ENCODE measurements at places on chromosomes 12 and 14. TPM values are rescaled to one million over a fixed set of nuclear protein-coding genes. Genes with fewer than 3 reads are reported as not detected.

The MYH6 gene
- not detected for total RNA-seq

The PTPRQ gene
- 12.5 TPM for total RNA-seq

The NR4A1 gene
- total RNA-seq = 92.7 TPM

The TMEM253 gene
- not detected for total RNA-seq

GRCh38 chr14:24332268-24332993 is 2.4 kb downstream of the ADCY4 start:
- DNase-seq = peak; percentile 83
- H3K27ac ChIP-seq = peak overlapping the region; percentile 44
- no peaks in the 10 kb centered on the region for H3K27me3 ChIP-seq
- H3K36me3 ChIP-seq = no peaks in the 10 kb centered on the region
- peaks cover 21% of the 10 kb centered on the region for H3K4me1 ChIP-seq

DNA sequence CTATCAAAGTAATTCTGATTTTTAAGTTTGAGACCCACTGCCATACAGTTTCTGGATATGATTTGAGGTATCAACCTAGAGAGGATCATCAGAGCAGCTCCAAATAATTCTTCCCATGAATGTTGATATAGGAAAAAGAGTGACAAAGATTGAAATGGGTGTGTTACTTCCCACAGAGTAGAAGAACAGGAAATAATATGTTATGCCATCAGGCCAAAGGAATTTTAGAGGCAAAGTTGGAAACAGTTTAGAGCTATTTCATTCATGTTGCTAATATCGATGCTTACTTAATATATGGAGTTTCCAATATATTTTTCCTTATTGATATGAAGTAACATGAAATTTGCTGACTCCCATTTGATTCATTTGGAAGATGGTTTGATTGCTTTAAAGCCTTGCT is 8.9 kb upstream of the MSRB3 start:
- H3K4me1 ChIP-seq = peaks cover 8% of the 10 kb centered on the region
- DNase-seq = no peak
- no peak overlapping the region for H3K27ac ChIP-seq
- H3K27me3 ChIP-seq = no peaks in the 10 kb centered on the region
- H3K4me3 ChIP-seq = no peak overlapping the region
- no peaks in the 10 kb centered on the region for H3K36me3 ChIP-seq

DNA sequence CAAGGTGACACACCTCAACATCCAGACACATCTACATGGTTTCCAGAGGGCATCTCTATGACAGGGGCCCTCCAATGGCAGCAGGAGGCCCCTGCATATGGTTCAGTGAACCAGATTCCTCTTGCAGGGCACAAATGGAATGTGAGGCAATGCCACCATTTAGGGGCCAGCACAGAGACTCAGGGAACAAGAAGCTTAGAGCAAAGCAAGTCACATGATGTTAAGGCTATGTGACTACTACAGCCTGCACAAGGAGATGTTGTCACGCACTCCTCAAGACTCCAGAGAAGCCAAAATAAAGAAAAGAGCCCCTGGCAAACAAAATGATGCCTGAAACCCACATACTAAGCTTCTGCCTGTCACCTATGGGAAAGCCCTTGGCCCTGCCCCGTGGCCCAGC is 95.2 kb downstream of the RBM19 start:
- H3K36me3 ChIP-seq = no peaks in the 10 kb centered on the region
- no peak overlapping the region for H3K27ac ChIP-seq
- no peaks in the 10 kb centered on the region for H3K27me3 ChIP-seq
- no peak for DNase-seq
- H3K4me1 ChIP-seq = no peaks in the 10 kb centered on the region

DNA sequence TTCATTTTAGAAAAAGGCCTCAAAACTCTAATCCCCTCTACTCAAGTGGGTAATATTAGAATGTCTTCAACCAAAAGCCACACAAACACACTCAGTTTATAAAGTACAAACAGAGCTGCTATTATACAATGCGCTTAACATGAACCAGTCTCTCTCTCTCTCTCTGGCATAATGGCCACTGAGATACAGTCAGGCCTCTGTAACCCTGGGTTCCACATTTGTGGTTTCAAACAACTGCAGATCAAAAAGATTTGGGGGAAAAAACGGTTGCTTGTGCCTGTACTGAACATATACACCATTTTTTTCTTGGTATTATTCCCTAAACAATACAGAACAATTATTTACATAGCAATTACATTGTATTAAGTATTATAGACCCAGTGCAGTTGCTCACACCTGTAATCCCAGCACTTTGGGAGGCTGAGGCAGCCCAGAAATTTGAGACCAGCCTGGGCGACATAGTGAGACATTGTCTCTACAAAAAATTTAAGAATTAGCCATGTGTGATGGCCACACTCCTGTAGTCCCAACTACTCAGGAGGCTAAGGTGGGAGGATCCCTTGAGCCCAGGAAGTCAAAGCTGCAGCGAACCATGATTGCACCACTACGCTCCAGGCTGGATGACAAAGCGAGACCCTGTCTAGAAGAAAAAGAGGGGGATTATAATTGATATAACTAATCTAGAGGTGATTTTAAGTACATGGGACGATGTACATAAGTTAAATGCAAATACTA is 5.6 kb downstream of the SLC11A2 start:
- no peaks in the 10 kb centered on the region for H3K36me3 ChIP-seq
- H3K4me3 ChIP-seq = no peak overlapping the region
- DNase-seq = no peak
- peaks cover 33% of the 10 kb centered on the region for H3K4me1 ChIP-seq

DNA sequence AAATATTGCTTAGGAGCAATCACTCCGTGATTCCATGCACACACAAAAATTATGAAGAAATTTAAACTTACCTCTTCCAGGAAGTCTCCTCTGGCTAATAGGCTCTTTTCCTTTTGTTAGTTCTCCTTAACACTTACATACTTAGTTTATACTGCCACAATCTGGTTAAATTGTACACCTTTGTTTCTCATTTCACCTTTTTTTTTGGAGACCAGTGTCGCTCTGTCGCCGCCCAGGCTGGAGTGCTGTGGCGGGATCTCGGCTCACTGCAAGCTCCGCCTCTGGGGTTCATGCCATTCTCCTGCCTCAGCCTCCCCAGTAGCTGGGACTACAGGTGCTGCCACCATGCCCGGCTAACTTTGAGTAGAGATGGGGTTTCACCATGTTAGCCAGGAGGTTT is 2.2 kb upstream of the ANKRD52 start:
- H3K36me3 ChIP-seq = peaks cover 7% of the 10 kb centered on the region
- peaks cover 20% of the 10 kb centered on the region for H3K4me1 ChIP-seq
- H3K27ac ChIP-seq = no peak overlapping the region
- no peaks in the 10 kb centered on the region for H3K27me3 ChIP-seq
- no peak overlapping the region for H3K4me3 ChIP-seq

DNA sequence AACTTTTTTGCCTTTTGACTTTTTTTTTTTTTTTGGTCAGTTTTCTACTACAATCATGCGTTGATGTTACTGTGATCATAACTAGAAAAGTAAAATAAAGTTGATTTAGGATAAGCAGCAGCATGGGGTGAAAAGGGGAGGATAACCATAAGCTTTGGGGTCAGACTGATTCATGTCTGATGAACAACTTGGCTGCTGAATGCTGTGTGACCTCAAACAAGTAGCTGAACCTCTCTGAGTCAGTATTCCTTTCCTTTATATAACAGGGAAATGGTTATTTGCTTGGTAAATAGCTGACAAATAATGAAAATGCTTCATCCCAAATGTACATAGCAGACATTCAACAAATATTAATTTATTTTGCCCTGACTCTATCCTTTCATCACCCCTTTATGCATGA is 413.0 kb downstream of the VRK1 start:
- no peaks in the 10 kb centered on the region for H3K27me3 ChIP-seq
- H3K36me3 ChIP-seq = no peaks in the 10 kb centered on the region
- H3K4me1 ChIP-seq = no peaks in the 10 kb centered on the region
- no peak overlapping the region for H3K27ac ChIP-seq
- H3K4me3 ChIP-seq = no peak overlapping the region
- DNase-seq = no peak

DNA sequence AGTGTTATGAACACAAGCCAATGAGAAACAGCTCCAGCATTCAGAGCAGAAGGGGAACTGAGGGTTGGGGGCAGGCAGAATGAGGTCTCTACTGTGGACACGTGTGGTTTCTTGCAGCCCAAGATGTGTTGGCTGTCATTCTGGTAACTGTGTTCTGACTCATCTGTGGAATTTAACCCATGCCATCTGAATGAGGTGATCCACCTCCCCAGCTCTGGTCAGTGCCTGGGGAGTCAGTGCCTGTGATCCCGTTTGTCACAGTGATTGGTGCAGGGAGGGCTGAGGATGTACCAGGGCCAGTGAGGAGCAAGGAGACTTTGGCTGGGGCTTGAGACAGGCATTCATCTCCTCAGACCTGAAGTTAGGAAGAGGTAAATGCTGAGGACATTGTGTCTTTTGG is 216.8 kb downstream of the MSRB3 start:
- peaks cover 6% of the 10 kb centered on the region for H3K4me1 ChIP-seq
- no peak for DNase-seq
- H3K36me3 ChIP-seq = no peaks in the 10 kb centered on the region
- H3K4me3 ChIP-seq = no peak overlapping the region

- H3K27me3 ChIP-seq = no peaks in the 10 kb centered on the region
- H3K4me3 ChIP-seq = no peak overlapping the region
- DNase-seq = no peak
These were observed 14.7 kb downstream of the CPSF6 start for GRCh38 chr12:69254046-69254445.

DNA sequence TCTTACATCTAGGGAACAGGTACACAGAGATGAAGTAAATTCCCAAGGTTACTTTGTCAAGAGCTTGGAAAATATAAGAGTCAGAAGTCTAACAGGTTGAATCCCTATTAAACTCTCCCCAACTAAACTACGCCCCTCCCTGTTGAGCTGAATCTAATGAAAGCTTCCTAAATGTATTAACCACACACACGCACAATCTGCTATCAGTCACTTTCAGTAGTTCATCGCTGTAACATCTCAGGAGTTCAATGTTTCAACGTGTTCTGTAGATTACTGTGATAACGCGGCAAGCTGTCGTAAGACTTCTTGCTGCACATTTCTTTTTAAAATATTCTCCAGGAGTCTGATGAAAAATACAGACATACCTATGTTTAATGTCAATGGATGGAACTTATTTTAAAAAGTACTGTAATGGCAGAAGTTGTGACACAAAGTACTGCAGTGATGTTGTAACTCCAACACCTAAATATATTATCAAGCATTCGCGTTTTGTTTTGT is 612 bp upstream of the SLC25A3 start:
- H3K27me3 ChIP-seq = no peaks in the 10 kb centered on the region
- peaks cover 7% of the 10 kb centered on the region for H3K36me3 ChIP-seq
- peaks cover 6% of the 10 kb centered on the region for H3K4me1 ChIP-seq
- DNase-seq = no peak
- H3K4me3 ChIP-seq = no peak overlapping the region

DNA sequence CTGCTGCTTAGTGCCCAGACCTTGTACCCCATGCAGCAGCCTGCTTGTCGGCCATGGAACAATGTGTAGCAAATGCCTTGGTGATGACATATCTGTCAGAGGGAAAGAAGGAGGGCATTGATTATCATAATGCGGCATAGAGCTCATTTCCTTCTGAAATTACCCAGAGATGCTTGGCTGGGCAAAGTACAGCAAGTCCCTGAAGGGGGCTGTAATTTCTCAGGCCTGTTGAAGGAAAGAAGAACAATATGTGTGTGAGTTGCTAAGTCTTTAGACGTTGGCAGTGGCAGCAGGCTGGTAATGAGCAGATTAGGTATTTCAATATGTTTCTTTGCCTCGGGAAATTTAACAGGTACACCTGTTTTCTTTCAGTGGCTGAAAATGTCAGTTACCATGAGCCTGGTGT is 128.6 kb downstream of the CRADD start:
- H3K4me1 ChIP-seq = peaks cover 42% of the 10 kb centered on the region
- DNase-seq = no peak
- no peaks in the 10 kb centered on the region for H3K36me3 ChIP-seq

DNA sequence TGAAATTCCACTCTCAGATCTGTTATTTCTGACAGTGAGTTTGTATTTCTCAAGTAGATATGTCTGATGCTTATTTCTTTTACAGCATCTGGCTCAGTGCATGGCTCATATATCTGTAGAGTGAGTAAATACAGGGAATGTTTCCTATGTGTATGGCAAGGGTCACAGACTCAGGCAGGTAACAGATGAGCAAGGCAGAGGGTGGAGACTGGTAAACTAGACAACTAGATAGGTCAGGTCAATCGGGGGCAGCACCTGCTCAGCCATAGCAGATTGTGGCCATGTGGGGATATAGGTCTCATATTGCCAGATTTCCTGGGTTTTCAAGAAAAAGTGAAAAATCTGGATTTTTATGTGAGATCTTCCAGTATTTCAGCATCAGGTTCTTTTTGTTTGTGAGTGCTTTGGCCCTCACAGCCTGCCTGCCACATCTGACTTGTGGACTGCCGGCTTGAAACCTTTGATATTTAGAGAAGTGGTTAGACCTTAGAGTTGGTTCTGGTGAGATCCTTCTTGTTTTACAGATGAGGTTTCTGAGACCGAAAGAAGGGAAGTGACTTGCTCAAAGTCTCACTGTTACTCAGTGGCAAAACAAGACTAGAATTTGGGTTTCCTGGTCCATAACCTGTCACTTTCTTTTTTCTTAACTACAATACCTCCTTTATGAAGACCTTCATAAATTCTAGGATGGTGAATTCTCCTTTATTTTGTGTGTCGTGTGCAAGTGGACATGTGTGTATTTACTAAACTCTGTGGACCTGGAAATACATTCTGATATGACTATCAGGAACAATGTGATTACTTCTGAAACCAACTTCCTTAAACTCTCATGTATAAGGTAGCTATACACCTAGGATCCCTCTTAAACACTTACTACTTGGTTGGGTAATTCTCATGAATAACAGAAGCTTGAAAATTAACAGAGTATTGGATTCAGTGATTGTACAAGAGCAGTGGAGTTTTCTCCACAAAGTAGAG is 34.4 kb downstream of the PROX2 start:
- no peak overlapping the region for H3K27ac ChIP-seq
- H3K4me3 ChIP-seq = no peak overlapping the region

- no peaks in the 10 kb centered on the region for H3K36me3 ChIP-seq
- no peaks in the 10 kb centered on the region for H3K27me3 ChIP-seq
- H3K4me3 ChIP-seq = no peak overlapping the region
- H3K4me1 ChIP-seq = peaks cover 26% of the 10 kb centered on the region
These were observed 408.5 kb downstream of the ZFP36L1 start for GRCh38 chr14:68384335-68384734.

GRCh38 chr12:113485330-113485729 is 13.7 kb upstream of the LHX5 start:
- DNase-seq = no peak
- no peak overlapping the region for H3K27ac ChIP-seq
- no peaks in the 10 kb centered on the region for H3K27me3 ChIP-seq
- H3K4me1 ChIP-seq = no peaks in the 10 kb centered on the region
- no peaks in the 10 kb centered on the region for H3K36me3 ChIP-seq

DNA sequence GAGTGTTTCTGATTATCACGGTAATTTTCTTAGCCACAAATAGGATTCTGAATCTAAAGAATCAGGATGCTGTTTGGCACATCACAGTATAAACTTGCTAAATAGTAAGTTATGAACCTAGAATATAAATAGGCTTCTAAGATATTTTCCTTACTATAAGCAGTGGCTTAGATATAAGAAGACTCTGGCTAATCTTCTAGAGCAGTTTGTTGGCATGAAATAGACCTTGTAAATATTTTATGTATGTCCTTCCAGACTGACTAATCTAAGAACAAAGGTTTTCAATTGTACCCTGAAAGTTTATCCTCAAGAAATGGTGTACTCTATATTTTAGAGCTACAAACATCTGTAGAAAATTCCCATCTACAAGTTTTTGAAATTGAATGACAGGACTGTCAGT is 48.3 kb downstream of the LMNTD1 start:
- H3K27ac ChIP-seq = no peak overlapping the region
- no peaks in the 10 kb centered on the region for H3K36me3 ChIP-seq
- H3K4me3 ChIP-seq = no peak overlapping the region
- DNase-seq = no peak
- H3K4me1 ChIP-seq = no peaks in the 10 kb centered on the region
